ENCODE measurements at places on chromosomes 2 and 18.

DNA sequence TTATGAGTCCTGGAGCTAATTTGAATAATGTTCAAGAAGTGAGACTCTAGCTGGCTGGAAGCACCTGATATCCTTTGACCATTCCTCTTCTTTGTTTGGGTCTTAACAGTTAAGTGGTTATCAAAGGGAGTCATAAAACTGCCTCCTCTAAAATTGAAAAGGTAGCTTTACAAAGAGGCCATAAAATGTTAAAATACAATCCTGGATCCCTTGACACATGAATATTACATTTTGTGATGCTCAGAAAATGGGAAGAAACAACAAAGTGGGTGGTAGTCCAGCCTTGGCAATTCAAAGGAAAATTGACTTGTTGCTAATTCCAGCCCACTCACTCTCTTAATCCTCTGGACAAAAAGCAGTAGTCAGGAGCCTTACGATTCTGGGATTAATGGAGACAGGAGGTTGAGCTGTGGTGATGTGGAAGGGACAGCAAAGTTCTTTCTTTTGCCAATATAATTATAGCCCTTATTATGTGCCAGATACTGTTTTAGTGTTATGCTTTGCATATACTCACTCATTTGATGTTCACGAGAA, 339.2 kb downstream of the PDE11A start:
- DNase-seq: no peak

- no peak for DNase-seq
Observed at GRCh38 chr2:216769626-216770025, 74.3 kb upstream of the IGFBP5 start.

DNA sequence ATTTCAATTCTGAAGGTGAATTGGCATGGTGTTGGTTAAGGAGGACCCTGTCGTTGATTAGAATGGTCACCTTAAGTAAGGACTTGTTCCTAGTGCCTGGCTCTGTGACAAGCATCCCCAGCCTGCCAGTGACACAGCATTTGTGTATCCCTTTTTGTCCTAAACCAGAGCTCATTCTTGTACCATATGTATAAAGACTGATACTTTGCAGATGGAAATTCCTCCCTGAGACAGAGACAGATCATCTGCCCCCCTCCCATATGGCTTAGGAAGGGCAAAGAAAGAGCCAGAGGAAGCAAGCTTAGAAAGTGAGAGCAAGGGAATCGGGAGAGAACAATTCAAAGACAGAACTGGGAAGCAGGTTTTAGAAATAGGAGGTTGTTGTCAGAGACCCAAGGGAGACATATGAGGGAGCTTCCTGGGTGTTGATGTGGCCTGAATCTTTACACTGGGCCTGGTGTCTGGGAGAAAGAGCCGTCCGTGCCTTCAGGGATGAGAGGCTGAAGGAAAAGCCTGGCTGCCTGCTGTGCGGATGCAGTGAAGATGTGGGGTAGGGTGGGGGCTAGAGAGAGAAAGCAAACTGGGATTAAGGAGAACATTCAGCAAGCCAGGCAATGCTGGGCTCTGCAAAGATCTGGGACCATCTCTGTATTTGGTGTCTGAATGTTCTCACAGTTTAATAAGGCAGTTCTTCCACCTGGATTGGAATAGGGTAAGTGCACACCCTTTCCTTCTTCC, 13.2 kb upstream of the CHRNA1 start:
- no peak for DNase-seq

DNA sequence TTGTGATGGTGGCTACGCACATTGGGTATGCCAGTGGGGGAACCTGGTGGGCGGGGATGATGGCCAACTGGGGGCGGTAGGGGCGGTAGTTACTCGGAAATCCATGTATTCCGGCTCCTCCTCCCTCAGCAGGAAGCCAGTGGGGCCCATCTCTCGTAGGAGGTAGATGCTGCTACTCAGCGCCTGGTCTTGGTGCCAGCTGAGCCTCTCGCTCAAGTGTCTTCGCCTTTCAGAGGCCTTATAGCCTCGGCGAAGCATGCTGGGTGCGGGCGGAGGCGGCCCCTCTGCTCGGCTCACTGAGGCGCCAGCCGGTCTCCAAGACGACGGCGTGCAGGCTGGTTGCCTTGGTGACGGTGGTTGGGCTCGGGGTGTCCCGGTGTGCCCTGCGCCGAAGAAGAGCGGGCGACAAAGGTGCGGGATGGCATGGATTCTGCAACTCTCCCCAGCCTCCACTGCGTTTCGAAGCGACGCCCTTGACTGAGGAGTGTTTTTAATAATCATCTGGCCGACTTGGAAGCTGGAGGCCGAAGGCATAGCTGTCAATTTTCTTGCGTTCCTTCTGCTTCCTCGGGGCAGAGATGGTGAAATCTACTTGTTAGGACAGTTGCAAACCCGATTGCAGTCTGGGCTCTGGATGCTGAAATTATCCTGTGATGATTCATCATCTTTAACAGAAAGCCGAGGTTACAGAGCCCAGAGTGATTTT, at the start of gene ZSWIM2:
TSS of gene ZSWIM2 (minus strand) at position 298 of the 706 bp plus-strand sequence. CDS start at position 258, 40 bp downstream.
- DNase-seq: peak; percentile 74

DNA sequence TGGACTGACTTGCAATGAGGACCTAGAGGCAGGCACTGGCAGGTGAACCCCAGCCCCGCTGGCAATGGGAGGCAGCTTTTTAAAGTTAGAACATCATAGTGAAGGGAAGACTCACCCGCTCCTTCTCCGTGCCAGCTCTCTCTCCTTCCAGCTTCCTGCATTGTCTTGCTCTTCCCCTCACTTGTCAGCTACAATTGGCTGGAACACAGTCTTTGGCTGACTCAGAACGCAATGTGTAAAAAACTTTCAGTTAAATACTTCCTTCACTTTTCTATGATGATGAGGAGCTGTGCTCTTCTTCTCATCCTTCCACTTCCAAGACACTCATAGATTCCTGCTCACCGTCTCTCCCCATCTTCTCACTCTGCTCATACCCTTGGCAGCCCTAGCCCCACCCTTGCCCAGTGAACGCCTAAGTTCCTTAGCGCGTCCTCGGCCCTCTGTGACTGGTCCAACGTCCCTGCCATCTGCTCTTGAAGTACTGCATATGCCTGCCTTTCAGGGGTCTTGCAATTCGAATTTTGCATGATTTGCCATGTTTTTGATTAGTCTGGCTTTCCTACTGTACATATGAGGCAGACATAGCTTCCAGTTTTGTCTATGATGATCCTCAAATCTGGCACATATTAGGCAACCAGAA, 118.0 kb upstream of the TMEM200C start:
- no peak for DNase-seq

GRCh38 chr2:232643147-232643425, 9.7 kb downstream of the EFHD1 start:
- DNase-seq: no peak

DNA sequence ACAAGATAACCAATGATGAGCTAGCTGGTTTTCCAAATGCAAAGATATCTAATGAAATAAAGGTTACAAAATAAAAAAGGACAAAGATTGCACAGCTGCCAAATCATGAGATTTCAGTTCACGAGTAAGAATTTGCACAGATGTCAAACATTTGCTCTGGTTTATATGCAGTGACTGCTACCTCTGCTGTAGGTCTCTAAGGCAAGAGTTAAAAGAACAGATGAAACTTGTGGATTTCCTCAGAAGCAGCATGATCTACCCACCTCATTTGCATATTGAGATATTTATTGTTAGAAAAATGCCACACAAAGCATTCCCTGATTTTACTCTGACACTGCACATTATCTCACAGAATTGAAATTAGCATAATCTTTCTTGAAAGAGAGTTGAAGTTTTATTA, 763.2 kb upstream of the ZEB2 start:
- no peak for DNase-seq

DNA sequence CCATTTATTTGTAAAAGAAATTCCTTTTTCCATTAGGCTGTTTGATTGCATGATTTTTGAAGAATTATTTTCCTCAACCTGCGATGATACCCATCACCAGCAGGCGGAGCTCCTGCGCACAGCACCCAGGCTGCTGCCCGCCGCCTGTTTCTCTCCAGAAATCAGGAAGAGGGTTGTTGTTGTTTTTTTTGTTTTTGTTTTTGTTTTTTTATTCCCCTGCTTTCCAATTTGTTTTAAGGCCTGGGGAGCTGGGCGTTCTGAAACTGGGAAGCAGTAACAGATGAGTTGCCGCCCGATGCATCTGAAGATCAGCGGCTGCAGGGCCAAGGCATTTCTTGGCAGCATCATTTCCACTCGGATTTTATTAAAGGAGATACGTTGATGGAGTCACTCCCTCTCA, 132.1 kb downstream of the MBP start:
- peak; percentile 85 for DNase-seq

DNA sequence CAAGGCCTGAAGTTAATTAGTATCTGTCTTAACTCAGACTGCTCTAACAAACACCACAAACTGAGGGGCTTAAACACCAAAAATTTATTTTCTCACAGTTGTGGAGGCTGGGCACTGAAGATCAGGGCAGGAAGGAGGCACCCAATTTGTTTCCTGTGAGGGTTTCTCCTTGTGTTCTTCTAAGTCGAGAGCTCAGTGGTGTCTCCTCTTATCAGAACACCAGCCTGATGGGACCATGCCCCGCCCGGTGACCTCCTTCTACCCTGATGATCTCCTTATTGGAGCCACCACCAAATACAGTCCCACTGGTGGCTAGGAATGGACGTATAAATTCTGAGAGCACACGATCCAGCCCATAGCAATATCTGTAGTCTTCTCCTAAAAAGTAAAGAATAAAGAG, 20.5 kb downstream of the TMEM18 start:
- no peak for DNase-seq

DNA sequence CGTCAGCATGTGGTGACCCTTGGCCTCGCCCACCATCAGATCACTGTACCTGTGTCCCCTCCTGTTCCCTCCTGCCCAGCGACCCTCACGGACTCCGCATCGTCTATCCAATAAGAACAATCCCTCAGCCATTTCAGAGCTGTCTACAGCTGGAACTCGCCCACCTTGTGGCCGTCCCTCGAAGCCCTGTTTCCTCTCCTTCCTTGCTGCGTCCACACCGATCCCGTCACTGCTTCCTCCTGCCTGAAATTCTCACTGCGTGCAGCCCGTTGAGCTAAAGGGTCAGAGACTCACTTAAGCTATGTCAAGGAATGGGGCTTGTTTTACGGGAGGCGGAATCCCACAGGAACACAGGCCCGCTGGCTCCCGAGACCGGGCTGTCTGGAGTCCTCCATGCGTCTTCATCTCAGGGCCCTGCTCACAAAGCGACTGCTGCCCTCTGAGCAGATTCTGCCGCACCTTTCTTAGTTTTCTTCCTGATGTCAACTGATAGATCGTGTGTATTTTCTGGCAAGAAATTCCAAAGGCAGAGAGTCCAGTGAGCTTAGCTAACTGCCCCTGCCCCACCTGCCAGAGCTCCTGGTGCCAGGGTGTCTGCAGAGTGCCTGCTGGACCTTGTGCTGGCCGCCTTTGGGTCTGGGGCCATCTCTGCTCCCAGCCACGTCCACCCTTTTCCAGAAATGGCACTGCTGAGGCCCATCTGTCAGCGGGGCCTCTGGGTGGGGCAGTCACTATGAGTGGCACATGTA, 35.3 kb downstream of the KLHL29 start:
- DNase-seq: no peak

- DNase-seq: no peak
Observed at GRCh38 chr2:6492573-6492972, 373.1 kb downstream of the CMPK2 start.

GRCh38 chr2:58553522-58553921, 312.4 kb upstream of the FANCL start:
- no peak for DNase-seq

DNA sequence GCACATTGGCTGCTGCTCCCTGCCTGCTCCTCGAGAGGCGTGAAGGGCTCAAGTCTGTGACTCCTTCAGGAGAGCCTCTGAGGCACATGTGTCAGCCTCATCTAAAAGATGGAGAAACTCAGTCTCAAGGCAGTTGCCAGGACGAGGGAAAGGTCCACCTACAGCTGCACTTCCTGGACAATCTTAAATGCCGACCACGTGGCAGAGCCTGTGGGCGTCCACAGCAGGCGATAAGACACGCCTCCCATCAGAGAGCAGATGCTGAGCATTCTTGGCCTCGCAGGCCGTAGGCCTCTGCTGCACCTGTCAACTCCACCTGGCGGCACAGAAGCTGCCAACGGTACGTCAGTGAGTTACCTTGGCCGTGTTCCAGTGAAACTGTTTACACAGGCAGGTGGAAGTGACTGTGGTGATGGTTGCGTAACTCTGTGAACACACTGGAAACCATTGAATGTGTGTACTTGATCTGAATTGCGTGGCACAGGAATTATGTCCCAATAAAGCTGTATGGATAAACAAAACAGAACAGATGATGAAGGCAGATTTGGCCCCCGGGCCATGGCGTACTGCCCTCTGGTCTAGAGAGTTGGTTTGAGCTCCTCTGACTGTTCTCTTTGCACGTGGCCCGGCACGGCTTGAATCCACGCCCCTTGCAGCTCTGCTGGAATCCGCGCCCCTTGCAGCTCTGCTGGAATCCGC, 114.5 kb downstream of the RNF144A start:
- peak; percentile 69 for DNase-seq

DNA sequence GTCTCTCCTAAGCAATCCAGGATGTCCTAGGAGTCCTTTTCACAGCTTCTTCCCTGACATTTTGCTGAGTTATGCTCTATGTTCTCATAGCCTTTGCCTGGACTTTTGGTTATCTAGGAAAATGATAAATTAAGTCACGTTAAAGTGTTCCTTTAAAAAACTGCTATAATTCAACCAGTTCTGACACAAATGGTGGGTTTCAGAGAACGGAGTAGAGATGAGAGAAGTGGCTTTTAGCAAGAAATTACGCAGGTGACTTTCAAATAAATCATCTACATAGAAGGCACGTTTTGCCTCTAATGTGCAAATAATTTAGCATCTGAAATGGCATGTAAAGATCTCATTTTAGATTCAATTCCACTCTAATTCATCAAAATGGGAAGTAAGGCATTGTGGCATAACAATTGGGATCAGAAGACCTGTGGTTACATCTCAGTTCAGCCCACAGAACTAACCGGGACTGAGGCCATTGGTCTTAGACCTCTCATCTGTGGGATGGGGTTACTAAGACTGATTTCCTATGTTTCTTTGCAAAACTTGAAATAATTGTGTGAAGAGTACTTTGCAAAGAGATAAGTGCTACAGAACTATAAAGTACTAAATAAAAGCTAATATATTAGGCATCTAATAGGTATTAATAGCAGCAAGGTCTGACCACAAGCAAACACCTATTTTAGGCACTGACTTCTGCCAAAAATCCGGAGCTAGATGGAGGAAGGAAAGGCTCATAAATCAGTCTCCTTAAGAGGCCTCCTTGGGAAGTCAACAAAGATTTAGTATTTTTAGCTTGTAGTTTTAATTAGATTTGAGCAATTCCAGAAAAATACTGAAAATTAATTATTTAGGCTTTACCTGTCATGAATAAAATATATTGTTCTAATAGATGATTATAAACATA, 211.4 kb downstream of the PIEZO2 start:
- DNase-seq: peak; percentile 49

- peak; percentile 21 for DNase-seq
Observed at GRCh38 chr2:134581877-134582546, 136.8 kb downstream of the TMEM163 start.
